ENCODE measurements at places on chromosomes 6 and 20. TPM values are rescaled to one million over a fixed set of nuclear protein-coding genes. Genes with fewer than 3 reads are reported as not detected.

Gene SNAP25
- 0.37 TPM for total RNA-seq

Gene NUDT3
- total RNA-seq: 49.9 TPM

Gene SLC35B2
- total RNA-seq: 28.9 TPM

Gene TCF21
- 1.9 TPM for total RNA-seq

Gene GSTA2
- not detected for total RNA-seq

Gene EGFL8
- total RNA-seq: 19.2 TPM

Gene CDH22
- total RNA-seq: 0.28 TPM

Gene FBXO30
- 17.4 TPM for total RNA-seq

Gene HLA-DMA
- 16.1 TPM for total RNA-seq

Gene MEP1A
- total RNA-seq: not detected

Gene WFDC12
- not detected for total RNA-seq

Gene TMEM170B
- 5.6 TPM for total RNA-seq

Gene ARFGEF3
- 2.0 TPM for total RNA-seq
